ENCODE measurements at places on chromosomes 1 and 21. TPM values are rescaled to one million over a fixed set of nuclear protein-coding genes. Genes with fewer than 3 reads are reported as not detected.

CSF3R gene
- total RNA-seq = 192 TPM

SH2D1B gene
- total RNA-seq = 3.4 TPM

DNA sequence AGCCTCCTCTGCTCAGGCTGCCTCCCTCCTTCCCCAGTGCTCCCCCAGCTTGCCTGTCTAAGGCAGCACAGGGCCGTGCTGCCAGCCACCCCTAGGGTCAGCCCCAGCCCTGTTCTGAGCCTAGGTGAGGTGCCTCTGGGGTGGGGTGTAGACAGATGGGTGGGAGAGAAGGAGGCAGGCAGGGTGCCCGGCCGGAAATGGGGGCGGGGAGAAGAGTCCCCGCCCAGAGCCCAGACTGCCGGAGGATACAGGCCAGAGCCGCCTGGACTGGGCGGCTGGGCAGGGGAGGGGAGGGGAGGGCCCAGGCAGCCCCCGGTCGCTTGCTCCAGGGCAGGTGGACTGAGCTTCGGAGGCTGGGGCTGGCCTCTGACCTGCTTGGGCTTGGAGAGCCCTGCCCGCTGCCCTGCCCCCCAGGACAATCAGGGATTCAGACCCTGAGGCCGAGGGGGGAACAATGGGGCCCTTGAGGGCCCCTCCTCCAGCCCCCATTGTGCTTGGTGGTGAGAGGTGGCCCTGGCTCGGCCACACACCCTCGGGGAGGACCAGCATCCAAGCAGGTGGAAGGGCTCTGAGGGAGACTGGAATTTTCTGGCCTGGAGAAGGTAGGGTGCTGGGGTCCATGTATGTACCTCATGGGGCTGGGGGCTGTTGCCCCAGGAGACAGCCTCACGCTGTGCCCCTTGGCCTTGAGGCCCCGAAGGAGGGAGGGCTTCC lies at the start of gene GJC2:
TSS of gene GJC2 (plus strand) at position 525 of the 714 bp plus-strand sequence. CDS start 7,829 bp downstream, outside the sequence.
- no peaks in the 10 kb centered on the region for H3K27me3 ChIP-seq
- peak within 1 kb of the TSS; percentile 39 for H3K4me3 ChIP-seq
- peaks cover 73% of the 10 kb centered on the region for H3K4me1 ChIP-seq
- peaks cover 50% of the 10 kb centered on the region for H3K36me3 ChIP-seq

DNA sequence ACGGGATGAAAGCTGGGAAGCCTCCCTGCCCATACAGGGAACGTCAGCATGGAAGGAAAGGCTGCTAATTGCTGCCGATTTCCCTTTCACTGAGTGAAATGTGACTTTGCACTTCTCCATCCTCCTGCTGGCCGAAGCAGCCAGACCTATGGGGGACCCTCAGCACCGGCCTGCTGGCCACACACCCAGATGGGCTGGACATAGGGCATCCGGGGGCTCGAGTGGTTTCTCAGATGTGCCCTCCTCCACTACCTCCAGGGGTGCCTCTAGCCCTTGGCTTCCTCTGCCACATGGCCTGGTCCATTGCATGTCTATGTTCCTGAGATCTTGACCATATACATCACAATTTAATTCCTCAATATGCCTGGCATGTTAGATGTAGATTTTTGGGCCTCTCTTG lies 79.7 kb downstream of the LRRN2 start:
- no peak for DNase-seq
- H3K27me3 ChIP-seq = no peaks in the 10 kb centered on the region
- H3K27ac ChIP-seq = no peak overlapping the region
- H3K36me3 ChIP-seq = no peaks in the 10 kb centered on the region
- no peaks in the 10 kb centered on the region for H3K4me1 ChIP-seq

DNA sequence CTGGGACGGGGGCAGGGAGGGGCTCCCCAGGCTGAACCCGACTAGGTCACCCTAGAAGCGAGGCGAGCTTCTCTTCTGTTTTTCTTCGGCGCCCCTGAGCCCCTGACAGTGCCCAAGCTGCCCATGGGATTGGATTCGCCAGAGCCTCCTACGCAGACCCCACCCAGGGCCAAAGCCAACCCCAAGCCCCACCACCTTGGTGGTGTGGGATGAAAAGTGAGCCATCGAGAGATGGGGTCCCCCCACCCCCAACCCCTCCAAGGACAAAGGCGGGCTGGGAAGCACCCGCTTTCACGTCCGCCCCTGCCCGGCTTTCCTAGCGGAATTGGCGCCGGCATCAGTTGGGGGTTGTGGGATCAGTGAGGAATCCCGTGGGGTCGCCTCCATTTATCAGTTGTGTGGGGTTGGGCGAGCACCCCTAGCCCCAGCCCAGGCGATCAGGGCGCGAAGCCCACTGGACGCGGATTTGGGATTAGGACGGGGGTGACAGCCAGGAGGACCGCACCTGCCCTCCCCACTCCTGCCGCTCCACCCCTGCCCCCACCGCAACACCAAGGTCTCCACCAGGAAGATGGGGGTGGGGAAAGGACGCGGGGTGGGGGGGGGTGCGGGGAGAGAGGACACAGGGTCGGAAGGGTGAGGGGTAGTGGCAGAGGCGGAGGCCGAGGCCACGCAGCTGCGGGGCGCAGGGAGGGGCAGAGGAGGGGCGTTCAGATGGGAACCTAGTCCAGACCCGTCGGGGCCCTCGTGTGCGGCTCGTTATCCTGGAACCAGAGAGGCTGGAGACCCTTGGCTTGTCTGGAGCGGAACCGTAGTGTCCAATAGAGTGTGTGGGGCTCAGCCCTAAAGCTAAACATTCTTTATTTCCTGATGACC lies 4.4 kb downstream of the TSPEAR start:
- no peak overlapping the region for H3K27ac ChIP-seq
- H3K27me3 ChIP-seq = no peaks in the 10 kb centered on the region
- peaks cover 41% of the 10 kb centered on the region for H3K4me1 ChIP-seq
- H3K4me3 ChIP-seq = no peak overlapping the region
- H3K36me3 ChIP-seq = no peaks in the 10 kb centered on the region
- peak; percentile 42 for DNase-seq

Measured in upper lobe of left lung (tissue), 6 donors.